ENCODE measurements at places on chromosomes 13 and 19.

DNA sequence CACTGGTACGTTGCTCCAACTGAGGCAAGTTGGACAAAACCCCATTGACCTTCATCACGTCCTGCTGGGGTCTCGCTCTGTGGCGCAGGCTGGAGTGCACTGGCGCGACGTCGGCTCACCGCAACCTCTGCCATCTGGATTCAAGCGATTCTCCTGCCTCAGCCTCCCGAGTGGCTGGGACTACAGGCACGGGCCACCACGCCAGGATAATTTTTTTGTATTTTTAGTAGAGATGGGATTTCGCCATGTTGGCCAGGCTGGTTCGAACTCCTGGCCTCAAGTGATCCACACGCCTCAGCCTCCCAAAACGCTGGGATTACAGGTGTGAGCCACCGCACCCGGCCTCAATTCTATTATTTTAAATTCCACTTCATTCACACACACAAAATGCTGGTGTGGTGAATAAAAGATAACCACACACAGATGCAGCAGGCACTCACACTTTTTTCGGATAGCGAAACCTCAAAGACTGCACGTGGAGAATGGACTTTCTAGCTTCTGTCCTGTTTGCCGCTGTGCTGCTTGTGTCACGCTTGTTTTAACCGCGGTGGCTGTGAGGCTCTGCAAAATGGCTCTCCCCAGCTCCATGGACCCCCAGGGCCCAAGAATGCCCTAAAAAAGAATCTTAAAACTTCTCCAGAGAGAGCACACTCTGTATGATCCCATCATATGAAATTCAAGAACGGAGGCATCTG is 58.4 kb downstream of the COL4A1 start:
- no peak for DNase-seq

- DNase-seq: no peak
Observed at GRCh38 chr13:43229506-43229905, 206.1 kb downstream of the DNAJC15 start.

DNA sequence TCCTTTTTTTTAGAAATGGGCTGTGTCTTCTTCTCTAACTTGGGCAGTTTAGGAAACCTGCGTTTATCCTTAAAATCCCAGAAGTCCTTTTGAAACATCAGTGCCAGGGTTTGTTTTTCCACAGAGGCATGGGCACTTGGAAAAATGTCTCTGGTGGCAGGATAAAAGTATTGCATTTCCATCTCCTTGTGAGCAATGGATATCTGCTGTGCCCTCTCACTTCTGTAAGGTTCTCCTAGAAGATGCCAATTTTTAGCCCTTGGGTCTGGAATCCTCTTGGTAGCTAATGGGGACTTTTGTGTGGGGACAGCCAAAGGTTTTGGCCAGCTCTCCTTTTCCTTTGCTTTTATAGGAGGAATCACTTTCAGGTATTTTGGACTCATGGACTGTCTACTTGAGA is 21.0 kb downstream of the WDR87 start:
- DNase-seq: no peak

DNA sequence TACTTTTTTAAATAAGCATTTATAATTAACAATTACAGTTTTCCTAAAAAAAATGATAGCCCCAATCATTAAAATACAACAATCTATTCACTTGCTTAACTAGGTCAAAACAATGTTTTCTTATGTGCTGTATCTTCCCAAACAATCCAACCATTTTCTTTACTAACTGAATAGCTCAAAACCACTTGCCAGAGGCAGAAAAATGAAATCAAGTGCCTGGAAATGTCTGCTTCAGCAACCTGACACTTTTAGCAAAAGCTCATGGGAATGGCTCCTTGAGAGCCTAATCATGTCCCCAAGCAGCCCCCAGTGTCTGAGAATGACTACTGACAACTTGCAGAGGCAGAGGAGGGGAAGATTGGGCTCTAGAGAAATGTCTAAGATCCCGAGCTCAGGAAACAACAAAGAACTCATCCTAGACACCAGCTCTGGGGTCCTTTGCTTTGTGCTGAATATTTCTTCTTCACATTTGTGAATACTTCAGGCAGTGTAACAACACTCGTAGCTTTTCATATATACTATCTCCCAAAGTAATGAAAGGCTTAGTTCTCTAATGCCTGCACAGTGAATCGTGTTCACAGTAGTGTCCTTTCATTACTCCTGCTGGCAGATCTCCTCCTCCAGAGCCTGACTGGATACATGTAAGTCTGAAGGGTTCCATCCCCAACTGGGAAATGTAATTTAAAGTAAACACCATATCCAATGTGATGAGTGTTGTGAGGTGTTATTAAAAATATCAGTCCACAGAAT is 280.0 kb downstream of the LHFPL6 start:
- no peak for DNase-seq

- DNase-seq: no peak
Observed at GRCh38 chr19:29329460-29330134, 116.6 kb upstream of the UQCRFS1 start.

DNA sequence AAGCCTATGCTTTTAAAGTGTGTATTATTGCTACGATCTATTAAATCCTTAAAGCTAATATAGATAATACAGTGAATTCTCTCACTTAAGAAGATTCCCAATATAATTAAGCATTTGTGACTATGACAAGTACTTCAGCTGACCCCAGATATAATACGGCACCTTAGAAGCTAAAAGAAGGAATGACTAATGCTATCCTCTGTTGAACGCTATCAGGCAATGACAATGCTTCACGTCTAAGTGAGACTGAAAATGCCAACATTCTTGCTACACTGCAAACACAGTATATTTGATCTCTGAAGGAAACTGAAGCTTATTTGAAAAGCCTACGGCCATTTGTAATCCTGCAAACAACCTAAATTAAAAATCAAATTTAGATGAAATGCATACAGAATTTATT is 19.7 kb downstream of the VWA8 start:
- DNase-seq: no peak
